DMS153 (cell line): ENCODE measurements at places on chromosomes 6 and 20.

DNA sequence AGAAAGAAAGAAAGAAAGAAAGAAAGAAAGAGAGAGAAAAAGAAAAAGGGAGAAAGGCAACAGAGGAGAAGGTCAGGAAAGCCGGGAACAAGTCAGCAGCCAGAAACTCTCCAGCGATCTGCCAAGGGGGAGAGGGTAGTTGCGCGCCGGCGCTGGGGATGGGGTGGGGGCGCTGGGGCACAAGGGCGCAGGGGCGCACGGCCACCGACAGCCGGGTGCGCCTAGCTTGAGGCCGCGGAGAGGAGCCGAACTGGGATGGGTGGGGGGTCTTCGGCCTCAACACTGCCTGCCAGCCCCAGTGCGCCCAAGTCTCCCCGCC, 533 bp upstream of the RSPO3 start:
- no peak for DNase-seq

DNA sequence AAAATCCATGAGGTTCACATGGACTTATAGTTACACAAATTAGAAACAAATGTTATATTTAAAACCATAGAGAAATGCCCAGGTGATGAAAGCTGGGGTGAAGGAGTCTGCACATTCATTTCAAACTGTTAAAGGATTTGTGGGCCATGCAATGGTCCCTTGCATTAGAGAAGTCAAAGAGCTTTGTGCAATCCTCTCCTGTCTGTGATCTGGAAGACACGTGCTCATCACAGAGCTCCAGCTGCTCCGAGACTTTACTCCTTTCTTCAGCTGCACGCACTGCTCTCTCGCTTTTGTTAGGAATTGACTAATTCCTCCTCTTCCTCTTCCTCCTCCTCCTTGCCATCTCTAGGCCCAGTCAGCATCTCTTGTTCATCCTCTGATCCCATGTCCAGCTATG, 4.1 kb upstream of the AIF1 start:
- DNase-seq = no peak

- peak; percentile 87 for DNase-seq
Observed at GRCh38 chr6:81752921-81753710, 635 bp upstream of the TENT5A start.

DNA sequence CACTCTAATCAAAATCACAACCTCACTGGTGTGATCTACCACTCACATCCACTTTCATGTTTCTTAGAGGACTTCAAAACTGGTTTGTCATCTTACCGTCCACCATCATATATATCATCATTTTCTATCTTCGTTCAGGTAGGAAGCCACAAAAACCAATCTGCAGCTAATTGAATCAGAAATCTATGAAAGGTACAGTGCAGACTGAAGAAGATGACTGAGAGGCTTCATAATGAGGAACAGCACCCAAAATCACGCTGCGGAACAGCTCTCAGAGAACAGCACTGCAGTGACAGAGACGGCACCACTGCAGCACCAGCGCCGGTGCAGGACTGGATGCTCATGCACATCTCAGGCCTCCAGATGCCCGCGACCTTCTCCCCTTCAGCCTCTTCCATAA, 13.0 kb downstream of the GMDS start:
- DNase-seq = no peak

DNA sequence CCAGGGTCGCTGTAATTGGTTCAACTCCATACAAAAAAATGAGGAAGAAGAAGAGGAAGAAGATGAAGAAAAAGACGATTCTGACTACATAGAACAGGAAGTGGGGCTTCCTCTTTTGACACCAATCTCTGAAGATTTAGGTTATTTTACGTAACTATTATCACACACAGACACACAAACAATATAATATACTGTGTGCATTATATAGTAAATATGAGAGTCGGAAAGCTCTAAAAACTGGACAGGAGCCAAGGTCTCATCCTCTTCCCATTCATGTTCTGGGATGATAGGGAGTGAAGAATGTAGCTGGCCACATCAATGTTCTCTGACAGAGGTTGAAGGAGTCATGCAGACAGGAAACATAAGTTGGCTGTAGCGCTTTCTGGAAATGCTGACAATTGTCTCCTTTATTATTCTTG, 13.3 kb downstream of the RSPH4A start:
- no peak for DNase-seq

DNA sequence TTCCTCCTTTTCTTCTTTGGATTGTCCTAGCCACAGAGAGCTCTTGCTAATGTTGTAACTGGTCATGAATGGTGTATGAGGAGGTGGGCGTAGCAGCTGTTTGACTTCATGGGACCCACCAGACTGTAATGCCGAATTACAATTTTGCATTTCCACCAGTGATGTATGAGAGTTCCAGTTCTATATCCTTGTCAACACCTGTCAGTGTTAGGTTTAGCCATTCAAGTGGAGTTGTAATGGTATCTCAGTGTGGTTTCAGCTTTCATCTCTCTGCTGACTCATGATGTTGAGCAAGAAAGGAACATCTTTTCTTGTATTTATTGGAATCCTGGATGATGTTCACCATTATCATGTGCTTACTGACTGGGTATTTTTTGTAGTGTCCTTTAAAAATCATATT, 5.1 kb downstream of the IGF2R start:
- peak; percentile 58 for DNase-seq

GRCh38 chr6:124999105-124999764, 37.0 kb downstream of the RNF217 start:
- DNase-seq = no peak

GRCh38 chr20:9969626-9970025, 65.2 kb upstream of the ANKEF1 start:
- no peak for DNase-seq

- no peak for DNase-seq
Observed at GRCh38 chr20:62740286-62741141, 31.9 kb downstream of the NTSR1 start.

DNA sequence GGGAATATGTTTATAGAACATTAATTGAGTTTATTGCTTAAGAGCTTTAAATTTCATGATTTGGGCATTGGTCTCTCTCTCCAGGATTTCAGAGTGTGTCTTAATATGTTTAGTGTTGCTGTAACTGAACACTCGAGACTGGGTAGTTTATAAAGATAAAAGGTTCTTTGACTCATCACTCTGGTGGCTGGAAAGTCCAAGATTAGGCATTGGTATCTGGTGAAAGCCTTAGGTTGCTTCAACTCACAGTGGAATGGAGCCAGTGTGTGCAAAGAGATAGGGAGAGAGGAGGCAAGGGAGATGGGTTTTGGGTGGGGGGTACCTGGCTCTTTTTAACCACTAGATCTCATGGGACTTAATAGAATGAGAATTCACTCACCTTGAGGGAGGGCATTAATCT, 35.6 kb upstream of the DTNBP1 start:
- DNase-seq = no peak

DNA sequence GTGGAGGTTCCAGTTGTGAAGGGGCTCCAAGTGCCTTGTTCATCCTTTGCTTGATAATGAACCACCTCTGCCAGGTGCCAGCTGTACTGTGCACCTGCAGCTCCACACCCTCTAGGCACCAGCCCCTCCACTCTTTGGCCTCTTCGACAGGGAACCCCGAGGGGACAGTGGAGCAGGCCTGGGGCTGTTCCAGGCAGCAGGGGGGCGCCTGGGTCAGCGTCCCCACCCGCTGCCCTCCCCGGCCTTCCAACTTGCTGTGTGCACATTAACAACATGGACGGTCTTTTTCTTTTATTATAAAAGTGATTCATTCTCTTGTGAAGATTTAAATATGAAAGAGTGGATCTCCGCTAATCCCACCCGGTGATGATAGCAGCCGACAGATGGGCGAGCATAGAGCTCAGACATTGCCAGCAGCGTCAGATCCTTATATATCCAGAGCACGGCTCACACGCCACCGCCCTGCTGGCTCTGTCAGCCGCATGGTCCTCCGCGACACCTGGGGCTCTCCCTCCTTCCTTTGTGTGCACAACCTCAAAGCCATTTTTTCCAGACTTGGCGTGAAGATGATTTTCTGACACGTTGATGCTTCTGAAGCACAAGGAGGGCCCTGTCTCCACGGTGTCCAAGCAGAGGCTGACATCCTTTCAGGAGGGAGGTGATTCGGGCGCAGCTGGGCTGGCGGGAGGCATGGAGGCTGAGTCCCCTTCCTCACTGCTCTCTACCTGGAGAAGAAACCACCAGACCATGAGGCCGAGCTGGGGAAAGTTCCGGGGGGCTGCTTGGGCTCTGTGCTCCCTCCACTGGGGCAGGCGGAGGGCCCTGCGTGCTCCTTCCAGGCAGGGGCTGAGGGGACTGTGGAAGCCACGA, 22.2 kb upstream of the MRGBP start:
- DNase-seq = peak; percentile 19

GRCh38 chr6:47083586-47084047, 41.5 kb upstream of the ADGRF1 start:
- peak; percentile 90 for DNase-seq

GRCh38 chr6:13866301-13866700, 51.9 kb upstream of the MCUR1 start:
- DNase-seq = no peak

GRCh38 chr6:53623497-53623896, 42.1 kb downstream of the KLHL31 start:
- DNase-seq = no peak

DNA sequence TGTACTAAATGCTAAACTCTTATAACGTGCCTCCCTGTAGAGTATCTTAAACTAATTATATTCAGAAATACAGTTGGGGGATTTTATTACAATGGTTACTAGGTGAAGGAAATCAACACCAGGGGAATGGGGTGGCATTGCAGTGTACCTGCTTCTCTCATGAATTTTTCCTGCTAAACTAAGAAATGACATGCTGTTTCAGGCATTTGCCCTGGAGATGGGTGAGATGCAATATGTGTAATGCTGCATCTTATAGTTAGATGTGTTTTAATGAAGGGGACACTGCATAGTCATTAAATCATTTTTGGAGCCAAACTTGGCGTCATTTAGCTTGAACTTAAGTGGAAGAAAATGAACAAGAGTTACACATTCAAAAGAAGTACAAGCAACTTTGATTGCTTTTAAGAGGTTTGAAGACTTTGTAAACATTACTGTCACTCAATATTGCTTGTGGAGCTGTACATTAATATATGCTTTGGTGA, 4.3 kb downstream of the EYA4 start:
- no peak for DNase-seq

GRCh38 chr20:15528391-15529111, 1044.7 kb downstream of the KIF16B start:
- no peak for DNase-seq

GRCh38 chr6:136930528-136930927, 8.4 kb downstream of the SLC35D3 start:
- DNase-seq = no peak

DNA sequence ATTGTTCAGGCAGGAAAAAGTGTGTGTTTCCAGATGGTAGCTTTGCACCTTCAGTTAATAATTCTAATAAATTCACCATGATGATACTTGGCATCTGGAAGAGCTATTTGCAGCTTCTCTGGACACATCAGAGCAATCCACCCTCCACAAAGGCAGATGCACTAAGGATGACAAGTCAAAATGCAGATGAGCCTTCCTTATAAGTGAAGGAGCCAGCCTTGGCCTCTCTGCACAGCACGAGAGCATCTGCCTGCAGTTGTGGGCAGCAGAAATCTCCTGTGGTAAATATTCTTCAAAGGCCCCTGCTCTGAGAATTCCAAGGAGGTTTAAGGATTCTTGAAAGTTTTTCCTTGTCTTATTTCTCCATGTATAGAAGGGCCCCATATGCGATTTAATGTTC, 6.9 kb upstream of the POM121L2 start:
- no peak for DNase-seq

DNA sequence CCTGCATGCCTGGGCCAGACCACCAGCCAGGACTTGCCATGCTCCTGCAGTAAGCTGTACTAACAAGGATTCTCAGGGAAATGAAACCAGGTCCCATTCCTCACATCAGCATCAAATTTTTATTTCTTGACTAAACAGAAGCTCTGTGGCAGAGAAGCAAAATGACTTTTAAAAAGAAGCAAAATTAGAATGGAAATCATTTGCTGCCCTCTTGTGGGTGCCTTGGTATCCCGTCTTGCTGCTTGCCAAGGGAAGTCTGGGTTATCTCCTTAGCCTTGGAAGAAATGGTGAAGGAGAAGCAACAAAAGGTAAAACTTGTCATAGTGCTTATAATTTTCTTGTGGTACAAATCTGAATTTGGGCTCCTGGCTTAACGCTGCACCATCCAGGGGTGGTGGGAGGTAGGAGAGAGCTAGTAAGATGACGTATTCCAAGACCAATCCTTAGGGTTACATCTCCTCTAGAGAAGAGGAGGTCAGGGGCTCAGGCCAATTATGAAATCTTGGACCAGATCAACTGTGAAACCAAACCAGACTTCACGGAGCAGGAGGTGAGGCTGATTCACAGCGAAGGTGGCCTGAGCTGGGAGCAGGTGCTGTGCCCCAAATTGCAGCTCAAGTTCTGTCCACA, 107.5 kb downstream of the FAXC start:
- peak; percentile 21 for DNase-seq

DNA sequence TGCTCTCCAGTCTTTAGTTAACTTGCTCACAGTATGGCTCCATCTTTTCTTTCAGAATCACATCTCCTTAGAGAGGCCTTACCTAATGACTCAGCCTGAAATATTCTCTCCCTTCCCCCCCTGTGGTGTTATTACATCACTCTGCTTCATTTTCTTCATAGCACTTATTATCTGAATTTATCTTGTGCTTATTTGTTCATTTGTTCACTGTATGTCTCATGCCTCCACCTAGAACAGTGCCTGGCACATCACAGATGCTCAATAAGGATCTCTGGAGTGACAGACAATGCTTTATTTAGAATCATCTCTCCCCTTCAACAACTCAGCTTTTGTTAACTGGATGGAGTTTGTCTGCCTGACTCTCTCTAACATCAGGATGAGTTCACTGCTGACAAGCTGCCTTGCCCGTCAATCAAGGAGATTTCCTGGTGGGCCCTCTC, 96.6 kb upstream of the MAN1A1 start:
- DNase-seq = no peak

- no peak for DNase-seq
Observed at GRCh38 chr6:140393665-140394540, 1019.5 kb upstream of the CITED2 start.

- no peak for DNase-seq
Observed at GRCh38 chr6:72691249-72691648, 69.4 kb downstream of the KCNQ5 start.

DNA sequence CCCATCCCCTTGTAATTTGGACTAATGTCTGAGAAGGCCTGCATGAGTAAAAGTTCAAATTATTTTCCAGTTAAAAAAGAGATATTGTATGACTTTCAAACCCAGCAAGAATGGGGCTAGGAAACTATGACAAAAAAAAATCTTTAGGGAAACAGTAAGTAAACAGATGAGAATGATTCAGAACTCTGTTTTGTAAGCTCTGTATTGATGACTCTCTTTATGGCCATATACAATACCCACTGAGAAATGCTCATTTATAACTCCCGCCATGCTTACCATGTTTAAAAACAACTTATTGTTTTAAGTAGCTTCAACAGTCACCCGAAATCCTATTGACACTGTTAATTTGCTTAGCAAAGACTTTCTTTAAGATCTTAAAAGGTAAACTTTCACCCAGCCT, 17.2 kb upstream of the PCK1 start:
- no peak for DNase-seq
